Forelimb muscle (tissue), 1 donor: ENCODE measurements at places on chromosomes 2 and 18. TPM values are rescaled to one million over a fixed set of nuclear protein-coding genes. Genes with fewer than 3 reads are reported as not detected.
A peak's percentile ranks its signal among the peaks of the same experiment; 100 is the strongest.

TSPYL6 gene
- 0.10 TPM for polyA plus RNA-seq

TFPI gene
- 38.2 TPM for polyA plus RNA-seq

PIEZO2 gene
- 31.0 TPM for polyA plus RNA-seq

MPP4 gene
- 0.13 TPM for polyA plus RNA-seq

MEMO1 gene
- polyA plus RNA-seq = 41.8 TPM

IL1RL1 gene
- 0.35 TPM for polyA plus RNA-seq

THOC1 gene
- 47.4 TPM for polyA plus RNA-seq

ARHGAP15 gene
- 8.1 TPM for polyA plus RNA-seq

FOXI3 gene
- 0.05 TPM for polyA plus RNA-seq

TSGA10 gene
- 2.5 TPM for polyA plus RNA-seq

DNA sequence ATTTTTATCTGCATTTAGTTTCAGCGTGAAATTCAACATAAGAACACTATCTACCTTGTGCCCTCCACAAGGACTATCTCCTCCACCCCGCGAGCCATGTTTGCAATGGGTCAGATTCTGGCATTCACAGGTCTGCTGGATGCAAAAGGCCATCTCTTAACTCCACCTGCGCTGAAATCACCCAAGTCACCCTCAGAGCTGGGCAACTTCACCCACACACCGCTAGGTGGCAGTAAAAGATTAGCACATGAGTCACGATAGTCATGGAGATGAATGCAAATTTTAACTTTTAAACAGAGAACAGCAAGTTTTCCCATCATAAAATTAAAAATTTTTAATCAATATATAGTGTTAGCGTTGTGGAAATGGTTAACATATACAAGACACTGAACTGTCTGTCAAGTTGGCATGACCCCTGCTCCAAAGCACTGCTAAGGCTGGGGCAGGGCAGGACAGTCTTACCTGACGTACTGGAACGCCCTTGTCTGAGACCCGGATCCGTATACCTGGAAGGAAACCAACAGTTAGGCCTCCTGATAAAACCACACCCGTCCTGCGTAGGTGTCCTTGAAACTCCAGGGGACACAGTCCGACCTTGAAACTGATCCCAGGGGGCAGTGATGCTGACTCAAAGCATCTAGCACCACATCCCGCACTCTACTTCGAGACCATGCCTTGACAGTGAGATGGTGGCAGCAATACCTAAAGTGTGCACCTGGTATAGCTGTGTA, 89.6 kb downstream of the UXS1 start:
- peak; percentile 35 for DNase-seq

DNA sequence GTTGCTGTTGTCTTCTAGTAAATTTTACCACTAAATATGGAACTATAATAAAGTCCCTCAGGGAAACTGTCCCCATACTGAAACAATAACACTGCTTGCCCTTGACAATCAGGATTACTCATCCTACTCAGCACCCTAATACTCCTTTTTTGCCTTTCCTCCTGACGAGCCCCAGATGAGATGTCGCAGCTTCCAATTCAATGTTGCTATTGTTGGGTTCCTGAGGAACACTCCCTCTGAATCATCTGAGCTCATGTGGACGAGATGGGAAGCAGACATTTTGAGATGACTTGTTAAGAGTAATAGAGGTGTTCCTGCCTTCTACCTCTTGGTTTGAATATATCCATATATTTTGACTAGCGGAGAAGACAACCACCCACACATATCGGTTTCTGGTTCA, 187.8 kb upstream of the FAM98A start:
- DNase-seq = no peak

DNA sequence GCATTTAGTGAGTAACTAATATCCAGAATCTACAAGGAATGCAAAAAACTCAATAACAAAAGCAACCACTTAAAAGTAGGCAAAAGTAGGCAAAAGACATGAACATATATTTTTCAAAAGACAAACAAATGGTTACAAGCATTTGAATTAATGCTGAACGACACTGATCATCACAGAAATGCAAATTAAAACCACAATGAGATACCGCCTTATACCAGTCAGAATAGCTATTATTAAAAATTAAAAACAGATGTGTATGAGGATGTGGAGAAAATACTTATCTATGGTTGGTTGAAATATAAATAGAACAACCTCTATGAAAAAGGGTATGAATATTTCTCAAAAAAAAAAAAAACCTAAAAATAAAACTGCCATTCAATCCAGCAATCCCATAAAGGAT, 51.7 kb downstream of the SNTG2 start:
- DNase-seq = no peak

- DNase-seq = no peak
These were observed 673 bp upstream of the SMCHD1 start for GRCh38 chr18:2654928-2655177.

DNA sequence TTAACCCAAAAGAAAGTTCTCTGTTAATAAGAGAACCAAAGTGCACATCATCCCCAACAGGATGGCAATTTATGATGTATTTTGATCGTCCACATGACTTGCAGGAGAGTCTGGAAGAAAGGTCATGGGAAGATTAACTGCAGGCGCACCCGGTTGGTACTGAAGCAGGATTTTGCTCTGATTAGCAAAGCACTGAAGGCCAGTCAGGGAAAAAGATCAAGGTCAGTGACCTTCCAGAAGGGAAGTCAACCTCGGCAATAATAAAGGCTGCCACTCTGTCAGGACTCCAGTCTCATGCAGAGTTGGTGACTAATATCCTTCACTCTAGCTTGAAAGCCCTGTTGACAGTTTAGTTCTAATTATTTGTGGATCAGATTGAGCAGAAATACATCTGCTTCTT, 432.7 kb upstream of the RAB12 start:
- no peak for DNase-seq

DNA sequence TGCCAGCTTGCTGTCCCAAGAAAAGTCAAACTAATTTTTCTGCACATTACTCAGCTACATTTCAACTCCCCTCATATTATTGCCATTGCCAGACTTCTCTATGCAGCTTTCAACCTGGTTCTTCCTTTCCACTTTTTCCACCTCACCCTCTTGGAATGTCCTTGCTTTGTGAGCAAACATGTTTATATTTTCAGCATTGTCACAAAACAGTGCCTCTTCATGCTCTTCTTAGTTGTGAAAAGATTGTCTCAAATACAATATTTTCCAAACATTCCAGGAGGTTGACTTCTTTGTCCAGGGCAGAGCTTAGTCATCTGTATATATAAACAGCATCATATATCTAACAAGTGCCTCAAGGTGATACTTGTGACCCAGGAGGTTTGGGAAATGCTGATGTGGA, 803.3 kb upstream of the CELF4 start:
- no peak for DNase-seq

- DNase-seq = no peak
These were observed 11.0 kb downstream of the DYTN start for GRCh38 chr2:206707164-206707701.

DNA sequence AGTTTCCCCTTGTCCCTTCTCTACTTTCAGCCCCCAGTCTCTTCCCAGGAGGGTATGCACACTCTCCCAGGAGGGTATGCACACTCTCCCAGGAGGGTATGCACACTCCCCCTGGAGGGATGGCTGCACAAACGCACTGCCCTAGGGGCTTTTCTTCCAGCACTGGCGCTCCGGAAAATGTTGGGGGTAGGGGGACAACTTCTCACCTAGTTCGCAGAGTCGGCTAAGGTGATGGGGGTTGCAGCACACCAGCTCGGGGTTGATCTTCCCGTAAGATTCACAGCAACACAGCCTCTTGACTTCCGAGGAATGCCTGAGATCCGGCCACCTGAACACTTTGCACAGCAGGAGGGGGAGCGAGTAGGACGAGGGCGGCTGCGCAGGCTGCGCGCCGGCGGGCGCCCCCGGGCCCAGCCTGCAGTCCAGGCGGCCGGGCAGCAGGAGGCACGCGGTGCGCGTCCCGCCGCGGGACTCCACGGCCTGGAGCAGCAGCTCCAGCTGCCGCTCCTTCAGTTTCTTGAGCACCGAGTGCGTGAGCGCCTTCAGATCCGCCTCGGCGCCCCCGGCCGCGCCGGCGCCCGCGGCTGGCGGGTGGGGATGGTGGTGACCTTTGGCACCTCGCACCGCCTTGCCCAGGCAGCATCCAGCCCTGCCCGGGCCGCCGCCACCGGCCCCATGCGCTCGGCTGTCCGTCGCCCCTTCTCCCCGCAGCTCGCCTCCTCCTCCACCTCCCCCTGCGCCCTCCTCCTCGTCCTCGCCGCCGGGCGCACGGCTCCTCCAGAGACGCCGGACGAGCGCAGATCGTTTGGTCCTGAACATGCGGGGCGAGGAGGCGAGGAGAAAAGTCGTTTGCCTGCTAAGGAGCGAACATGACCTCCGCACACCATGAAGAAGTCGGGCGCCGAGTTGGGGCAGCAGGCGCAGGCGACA, 894 bp downstream of the SMAD7 start:
- no peak for DNase-seq

DNA sequence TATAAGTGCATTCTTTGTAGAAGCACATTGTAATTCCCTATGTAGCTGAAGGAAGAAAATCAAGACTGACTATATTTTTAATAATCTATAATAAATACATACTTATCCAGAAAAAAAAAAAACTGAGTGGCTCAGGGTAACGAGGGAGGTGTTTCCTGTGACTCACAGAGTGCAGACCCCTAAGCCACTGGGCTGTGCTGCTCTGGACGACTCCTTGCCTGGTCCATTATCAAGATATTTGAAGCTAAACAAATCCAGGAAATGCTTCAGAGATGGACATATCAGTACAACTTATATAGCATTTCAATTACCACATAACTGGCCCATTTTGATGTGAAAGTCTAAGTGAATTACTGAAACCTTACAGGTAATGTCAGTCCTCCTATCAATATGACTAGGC, 80.6 kb downstream of the PIGN start:
- DNase-seq = no peak

DNA sequence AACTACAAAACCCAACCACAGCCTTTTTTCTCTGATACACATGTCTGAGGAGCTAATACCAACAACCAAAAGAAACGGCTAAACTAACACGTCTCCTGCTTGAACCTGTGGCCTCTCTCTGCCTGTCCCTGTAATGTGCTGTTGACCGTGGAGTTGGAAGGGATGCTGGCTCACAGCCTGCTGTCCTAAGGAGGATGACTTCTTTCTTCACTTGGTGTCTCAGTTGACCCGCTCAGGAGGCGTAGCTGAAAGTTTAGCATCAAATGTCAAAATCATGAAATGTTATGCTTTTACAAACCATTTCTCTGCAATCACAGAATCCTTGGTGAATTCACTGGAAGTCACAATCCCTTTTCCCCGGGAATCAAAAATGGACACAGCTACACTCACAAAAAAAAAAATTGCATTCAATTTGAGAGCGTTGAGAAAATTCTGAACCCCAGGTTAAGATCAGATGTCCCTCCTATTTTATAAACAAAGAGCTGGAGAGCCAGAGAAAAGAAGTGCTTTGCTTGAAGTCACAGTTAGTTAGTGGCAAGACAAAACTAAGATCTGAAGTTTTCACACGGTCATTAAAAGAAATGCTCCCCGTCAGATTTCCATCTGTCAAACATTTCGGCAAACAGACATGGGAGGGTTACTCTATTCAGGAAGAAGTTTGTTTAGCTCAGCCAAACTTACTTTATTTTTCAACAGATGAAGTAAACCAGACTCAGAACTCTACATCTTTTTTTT, 74.3 kb downstream of the IRS1 start:
- no peak for DNase-seq

GRCh38 chr2:84674099-84674498, 157.8 kb downstream of the DNAH6 start:
- DNase-seq = no peak

DNA sequence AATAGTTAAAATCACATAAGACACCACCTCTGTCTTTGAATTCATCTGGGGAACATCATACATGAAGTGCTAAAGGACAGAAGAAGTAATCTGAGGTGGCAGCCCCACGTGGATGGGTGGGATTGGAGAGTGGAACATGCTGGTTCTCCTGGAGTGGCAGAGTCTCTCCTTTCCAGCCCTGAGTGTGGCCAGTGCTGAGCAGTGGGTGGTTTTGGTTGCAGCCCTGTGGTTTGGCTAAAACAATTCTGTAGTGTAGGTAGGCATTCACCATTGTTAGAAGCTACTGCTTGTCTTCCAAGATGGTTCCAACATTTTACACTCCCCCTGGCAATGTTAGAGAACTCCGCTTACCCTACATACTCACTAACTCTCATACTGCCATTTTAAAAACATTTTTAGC, 396.4 kb upstream of the MEX3C start:
- no peak for DNase-seq
